Retina (tissue), 1 donor: ENCODE measurements at places on chromosomes 5 and 9.

DNA sequence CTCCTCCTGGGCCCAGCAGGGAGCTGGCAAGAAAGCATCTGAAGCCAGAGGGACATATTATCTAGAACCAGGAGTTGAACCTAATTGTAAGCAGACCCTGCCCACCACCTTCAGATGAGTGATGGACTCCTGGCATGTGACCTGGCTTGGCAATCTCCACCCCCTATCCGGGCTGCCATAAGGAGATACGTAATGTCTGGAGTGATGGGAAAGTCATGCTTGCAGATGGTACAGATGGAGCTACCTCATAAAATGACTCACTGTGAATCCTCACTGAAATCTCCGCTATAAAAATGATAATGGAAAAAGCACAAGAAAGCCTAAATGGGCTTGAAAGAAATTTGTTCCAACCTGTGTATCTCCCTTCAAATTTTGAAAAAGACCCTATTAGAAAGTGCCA, 157.5 kb downstream of the DMRT2 start:
- no peak for DNase-seq

GRCh38 chr5:170296935-170297588, 515 bp downstream of the LCP2 start:
- no peak for DNase-seq

GRCh38 chr5:158979749-158980521, 119.8 kb downstream of the EBF1 start:
- peak; percentile 72 for DNase-seq

GRCh38 chr5:16450163-16450562, 15.4 kb downstream of the ZNF622 start:
- no peak for DNase-seq

DNA sequence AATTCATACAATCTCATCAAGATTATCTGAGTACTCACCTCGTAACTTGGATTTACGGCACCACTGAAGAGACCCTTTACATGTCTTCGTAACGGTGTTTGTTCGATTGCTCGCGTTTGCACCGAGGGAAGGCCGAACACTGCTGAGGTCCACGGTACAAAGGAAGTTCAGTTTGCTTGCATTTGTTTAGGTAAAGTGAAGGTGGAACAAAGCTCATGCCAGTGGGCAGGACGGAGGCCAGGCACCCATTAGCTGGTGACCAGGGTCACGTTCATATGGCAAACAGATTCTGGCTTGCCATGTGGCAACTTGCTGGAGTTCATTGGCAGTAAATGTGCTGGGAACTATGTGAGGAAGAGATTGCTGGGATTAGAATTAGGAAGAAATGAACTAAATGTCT, 164.8 kb downstream of the MACROH2A1 start:
- no peak for DNase-seq

GRCh38 chr5:16489322-16489791, 23.8 kb upstream of the ZNF622 start:
- peak; percentile 29 for DNase-seq

GRCh38 chr5:176723440-176723839, 76.2 kb downstream of the TSPAN17 start:
- no peak for DNase-seq

DNA sequence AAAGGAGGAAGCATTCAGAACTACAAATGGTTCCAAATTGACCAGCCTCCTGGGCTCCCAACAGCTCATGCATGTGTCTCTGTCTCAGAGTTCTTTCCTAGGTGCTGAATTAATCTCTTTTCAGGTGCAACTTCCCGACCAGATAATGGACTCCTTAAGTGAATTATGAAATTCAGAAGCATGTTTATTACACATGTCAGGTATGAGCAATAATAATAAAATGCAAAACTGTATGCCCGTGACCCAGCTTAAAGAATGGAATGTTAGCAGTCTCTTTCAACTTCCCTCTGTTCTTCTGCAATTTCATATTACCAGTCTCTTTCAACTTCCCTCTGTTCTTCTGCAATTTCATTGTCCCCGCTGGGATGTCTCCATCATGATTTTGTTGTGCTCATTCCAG, 60.4 kb downstream of the FBXL7 start:
- no peak for DNase-seq

- no peak for DNase-seq
These were observed 165.9 kb upstream of the OTULINL start for GRCh38 chr5:14415698-14416074.
